ENCODE measurements at places on chromosomes 5 and 9.

GRCh38 chr9:114235033-114235661 is 79.8 kb downstream of the COL27A1 start:
- DNase-seq: no peak

- DNase-seq: no peak
Observed at GRCh38 chr5:110150199-110150598, 460.5 kb downstream of the MAN2A1 start.

DNA sequence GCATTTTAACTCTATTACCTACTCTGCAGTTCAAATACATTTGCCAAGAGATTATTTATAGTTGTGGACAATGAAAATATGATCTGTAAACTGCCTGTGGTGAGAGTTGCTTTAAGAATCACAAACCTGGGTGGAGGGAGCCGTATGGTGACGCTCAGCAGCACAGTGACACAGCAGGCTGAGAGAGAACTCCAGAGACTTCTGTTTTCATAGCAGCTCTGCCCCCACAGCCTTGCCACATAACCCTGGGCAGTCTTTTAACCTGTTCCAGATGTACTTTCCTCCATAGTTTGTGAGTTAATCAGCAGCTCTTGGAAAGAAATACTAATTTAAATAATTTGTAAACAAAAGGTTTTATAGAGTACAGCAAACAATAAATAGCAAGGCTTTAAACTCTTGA is 450.5 kb downstream of the ELAVL2 start:
- DNase-seq: no peak

GRCh38 chr9:82382887-82383616 is 394.5 kb downstream of the SPATA31D1 start:
- DNase-seq: no peak

Measured in GM04503 (cell line).